ENCODE measurements at places on chromosomes 2 and 18. TPM values are rescaled to one million over a fixed set of nuclear protein-coding genes. Genes with fewer than 3 reads are reported as not detected.

DNA sequence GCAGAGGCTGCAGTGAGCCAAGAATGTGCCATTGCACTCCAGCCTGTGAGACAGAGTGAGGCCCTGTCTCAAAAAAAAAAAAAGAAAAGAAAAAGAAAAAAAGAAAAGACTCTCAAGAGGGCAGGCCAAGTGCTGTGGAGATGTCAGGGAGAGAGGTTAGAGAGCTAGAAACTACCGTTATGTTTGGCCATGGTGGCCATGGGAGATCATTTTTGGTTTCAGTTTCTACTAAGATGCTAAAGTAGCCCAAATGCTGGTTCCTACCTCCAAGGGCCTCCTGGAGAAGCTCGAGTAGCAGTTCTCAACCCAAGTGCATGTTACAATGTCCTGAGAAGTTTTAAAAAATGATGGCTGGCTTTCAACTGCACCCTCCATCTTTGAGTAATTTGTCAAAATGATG is 47.4 kb upstream of the TCF4 start:
- no peak for DNase-seq
- no peaks in the 10 kb centered on the region for H3K4me1 ChIP-seq
- H3K27ac ChIP-seq, result no peak overlapping the region
- H3K4me3 ChIP-seq, result no peak overlapping the region
- peaks cover under 1% of the 10 kb centered on the region for H3K27me3 ChIP-seq
- H3K36me3 ChIP-seq, result no peaks in the 10 kb centered on the region

DNA sequence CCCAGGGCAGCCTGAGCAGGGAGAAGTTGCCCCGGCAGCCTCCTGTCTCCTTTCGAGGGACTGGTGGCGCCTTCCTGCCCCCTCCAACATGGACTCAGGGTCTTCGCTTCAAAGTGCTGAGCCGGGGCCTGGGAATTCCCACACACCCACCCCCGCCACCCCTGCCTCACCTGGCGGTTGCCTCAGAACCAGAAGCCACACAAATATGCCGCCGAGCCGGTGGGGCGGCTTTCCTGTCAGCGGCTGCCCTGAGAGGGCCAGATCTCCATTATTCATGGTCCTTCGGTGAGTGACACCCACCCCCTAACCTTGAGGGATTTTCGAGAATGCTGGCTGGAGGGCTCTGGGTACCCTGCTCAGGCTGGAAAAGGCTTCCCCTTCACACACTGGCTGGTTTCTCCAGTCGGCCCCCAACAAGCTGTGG is 71.7 kb downstream of the SMAD7 start:
- peaks cover 2% of the 10 kb centered on the region for H3K27me3 ChIP-seq
- H3K36me3 ChIP-seq, result no peaks in the 10 kb centered on the region
- no peak overlapping the region for H3K27ac ChIP-seq

DNA sequence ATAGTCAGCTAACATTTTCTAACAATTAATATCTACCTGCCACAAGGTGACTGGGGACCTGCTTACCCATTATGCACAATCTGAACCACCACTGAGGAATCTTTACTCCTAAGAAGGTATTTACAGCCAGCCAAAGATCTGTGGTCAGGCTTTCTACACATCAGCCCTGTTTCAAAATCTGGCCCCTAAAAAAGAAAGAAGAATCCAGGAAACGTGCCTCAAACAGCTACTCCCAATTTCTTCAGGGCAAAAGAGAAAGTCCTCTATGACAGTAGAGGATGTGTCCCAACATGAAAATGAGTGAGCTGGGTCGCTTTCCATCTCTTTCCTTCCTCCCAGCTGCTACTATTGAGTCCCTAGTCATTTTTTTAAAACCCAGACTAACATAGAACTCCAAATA is 79.5 kb downstream of the EPB41L3 start:
- no peak overlapping the region for H3K27ac ChIP-seq
- DNase-seq, result no peak
- no peak overlapping the region for H3K4me3 ChIP-seq
- H3K36me3 ChIP-seq, result no peaks in the 10 kb centered on the region
- peaks cover 1% of the 10 kb centered on the region for H3K27me3 ChIP-seq
- peaks cover 28% of the 10 kb centered on the region for H3K4me1 ChIP-seq

DNA sequence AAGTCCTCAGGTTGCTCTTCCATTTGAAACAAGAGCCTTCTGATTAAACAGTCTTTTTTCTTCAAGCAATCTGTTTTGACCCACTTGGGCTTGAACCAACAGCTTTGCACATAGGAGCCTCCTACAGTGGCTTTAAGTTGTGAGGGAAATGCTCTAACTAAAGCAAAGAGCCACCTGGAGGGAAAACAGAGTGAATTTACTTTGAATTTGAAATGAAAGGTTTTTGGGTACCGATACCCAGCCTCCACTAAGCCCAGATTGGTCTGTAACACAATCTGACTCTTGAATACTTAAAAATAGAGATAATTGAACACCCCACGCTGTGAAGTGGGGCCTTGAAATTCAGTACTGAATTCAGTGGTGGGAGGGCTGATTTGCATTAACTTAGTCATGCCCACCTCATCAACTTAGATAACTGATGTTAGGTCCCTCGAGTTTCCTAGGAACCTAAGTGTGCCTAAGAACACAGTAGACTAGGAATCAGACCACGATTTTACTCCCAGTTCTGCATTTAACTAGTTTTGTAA is 56.3 kb upstream of the ACVR1C start:
- H3K36me3 ChIP-seq, result no peaks in the 10 kb centered on the region
- no peaks in the 10 kb centered on the region for H3K4me1 ChIP-seq
- H3K27me3 ChIP-seq, result peaks cover 3% of the 10 kb centered on the region
- H3K27ac ChIP-seq, result no peak overlapping the region
- no peak for DNase-seq

DNA sequence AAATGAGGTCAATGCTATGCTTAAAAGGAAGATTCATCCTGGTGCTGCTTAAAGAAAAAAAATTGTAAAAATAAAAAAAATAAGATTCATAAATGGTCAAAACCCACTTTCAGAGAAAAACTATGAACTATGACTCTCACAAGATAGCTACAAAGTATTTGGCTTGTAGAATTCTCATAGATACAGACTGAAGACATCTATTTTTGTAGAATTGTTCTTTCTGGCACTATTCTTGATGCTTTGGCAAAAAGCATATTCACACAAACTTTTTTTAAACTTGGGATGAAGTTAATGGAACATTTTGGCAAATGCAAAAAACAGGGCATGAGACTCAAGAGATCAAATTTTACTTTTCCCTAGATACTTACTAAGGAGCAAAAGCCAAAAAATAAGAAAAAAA is 12.5 kb upstream of the ANKRD29 start:
- peaks cover 2% of the 10 kb centered on the region for H3K4me1 ChIP-seq
- DNase-seq, result no peak
- no peak overlapping the region for H3K27ac ChIP-seq
- no peak overlapping the region for H3K4me3 ChIP-seq

DNA sequence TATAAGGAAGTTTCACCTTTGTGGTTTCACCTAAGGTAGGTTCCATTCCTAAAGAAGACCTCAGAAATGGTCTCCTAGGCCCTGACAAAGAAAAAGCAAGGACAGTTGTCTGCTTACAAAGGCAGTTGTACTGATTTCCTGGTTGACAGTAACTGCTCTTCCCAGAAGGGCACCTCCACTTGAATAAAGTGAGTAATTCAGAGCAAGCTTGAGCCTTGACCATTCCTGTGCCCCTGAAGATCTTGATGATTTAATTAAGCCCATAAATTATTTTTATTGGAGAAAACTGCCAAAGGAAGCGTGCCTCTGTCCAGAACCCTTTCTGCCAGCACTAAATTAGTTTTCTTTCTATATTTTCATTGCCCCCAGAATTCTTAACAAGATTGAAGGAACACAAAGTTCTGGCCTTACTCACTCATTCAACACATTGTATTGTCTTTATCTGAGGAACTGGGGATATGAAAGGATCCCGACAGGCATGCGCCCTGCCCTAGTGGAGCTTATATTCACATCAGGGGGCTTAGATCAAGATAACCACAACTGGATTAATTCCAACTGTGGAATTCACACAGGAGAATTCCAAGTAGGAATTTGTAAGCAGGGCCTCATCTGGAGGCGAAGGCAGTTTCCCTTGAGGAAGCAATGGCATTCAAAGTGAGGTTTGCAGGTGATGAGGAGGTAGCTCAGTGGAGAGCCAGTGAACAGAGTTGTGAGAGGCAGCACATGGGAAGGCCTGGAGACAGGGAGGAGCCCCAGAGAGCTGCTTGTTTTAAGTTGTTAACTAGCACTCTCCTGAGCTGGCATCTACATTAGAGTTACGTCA is 21.2 kb downstream of the PTRHD1 start:
- H3K4me3 ChIP-seq, result peak overlapping the region; percentile 42
- no peak for DNase-seq
- H3K36me3 ChIP-seq, result peaks cover 8% of the 10 kb centered on the region
- H3K4me1 ChIP-seq, result peaks cover 21% of the 10 kb centered on the region

DNA sequence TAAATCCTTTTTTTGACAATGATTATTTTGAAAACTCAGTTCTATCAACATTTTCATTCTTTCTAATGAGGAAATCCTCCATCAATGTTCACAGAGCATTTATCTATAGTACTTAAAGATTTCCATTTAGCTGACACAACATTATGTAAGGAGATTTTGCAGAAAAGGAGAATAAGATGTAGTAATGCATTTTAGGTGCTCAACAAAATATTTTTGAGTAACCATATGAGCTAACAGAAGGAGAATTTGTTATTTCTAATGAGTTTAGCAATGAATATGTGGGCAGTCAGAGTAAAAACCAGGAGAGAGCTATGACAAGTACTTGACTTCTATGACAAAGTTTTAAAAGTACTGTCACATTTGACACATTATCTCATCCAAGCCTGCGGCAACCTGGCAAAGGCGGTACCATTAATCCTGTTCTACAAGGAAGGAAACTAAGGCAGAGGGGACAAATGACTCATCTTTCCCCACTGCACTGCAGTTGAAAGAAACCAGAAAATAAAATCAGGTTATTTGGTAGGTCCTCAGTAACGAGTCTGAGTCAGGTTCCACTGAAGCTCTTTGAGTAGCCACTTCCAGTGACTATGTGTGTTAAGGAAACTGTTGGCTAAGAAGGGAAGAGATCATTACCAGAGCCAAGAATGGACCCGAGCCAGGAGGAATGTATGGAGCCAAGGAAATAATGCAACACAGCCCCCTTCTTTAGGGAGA is 134.1 kb upstream of the ITGB6 start:
- H3K4me1 ChIP-seq, result peaks cover 70% of the 10 kb centered on the region
- DNase-seq, result no peak
- H3K27me3 ChIP-seq, result peaks cover 5% of the 10 kb centered on the region
- H3K27ac ChIP-seq, result peak overlapping the region; percentile 58
- peaks cover 3% of the 10 kb centered on the region for H3K36me3 ChIP-seq

DNA sequence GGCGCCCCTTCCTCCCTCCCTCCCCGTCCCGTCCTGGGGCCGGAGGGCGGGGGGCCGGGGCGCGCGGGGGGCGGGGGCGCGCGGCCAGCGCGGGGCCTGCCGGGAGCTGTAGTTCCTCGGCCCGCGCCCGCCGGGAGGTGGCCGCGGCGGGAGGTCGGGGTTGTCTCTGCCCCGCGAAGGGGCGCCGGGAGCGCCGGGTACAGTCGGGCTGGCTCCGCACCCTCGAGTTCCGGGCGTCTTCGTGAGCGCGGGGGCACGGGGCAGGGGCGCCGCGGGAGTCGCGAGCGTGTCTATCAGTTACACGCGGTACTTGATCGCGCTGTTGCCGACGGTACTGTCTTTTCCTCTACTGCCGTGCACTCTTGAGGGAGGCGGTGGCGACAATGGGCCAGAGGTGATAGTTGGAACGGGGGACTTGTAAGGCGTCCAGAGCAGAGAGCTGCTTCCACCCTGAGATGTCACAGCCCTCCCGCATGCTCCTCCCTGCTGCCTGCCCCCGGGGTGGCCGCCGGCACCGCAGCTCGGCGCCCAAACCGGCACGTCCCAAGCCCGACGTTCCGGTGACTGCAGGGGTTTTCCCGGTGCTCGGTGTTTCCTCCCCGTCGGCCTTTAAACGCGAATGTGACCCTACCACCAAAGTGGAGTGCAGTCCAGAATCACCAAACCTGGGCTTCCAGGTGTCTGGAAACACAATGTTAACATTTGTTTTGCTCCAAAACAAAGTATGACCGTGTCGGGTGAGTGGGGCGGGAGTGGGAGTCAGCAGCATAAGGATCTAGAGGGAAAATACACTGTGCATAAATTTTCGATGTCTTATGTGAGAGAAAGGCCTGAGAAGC is at the start of gene PRKD3:
PRKD3 (minus strand) TSS at position 48 of the 839 bp plus-strand sequence. CDS start 8,309 bp downstream, outside the sequence.
- H3K27ac ChIP-seq, result peak within 1 kb of the TSS; percentile 96
- peaks cover 5% of the 10 kb centered on the region for H3K27me3 ChIP-seq
- H3K4me1 ChIP-seq, result peaks cover 26% of the 10 kb centered on the region

- no peak overlapping the region for H3K27ac ChIP-seq
- DNase-seq, result no peak
- H3K27me3 ChIP-seq, result no peaks in the 10 kb centered on the region
- peaks cover 25% of the 10 kb centered on the region for H3K36me3 ChIP-seq
These were observed 41.0 kb downstream of the TMEM87B start for GRCh38 chr2:112096098-112096497.

DNA sequence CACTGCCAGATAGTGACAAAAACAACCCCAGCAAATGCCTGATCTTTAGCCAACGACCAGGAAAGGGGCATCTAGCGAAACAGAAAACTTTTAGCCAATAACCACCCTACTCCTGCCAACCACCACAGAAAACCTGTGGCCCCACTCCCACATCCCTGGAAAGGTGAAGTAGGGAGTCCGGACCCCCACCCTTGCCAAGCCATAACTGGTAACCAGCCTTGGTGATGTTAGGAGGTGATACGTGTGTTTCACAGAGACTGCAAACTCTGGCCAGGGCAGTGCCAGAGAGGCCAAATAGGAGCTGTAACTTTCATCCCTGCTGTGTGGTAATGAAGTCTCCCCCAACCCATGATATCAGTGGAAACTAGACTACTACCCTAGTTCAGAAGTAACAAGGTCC is 27.6 kb downstream of the SCTR start:
- H3K27me3 ChIP-seq, result peaks cover 2% of the 10 kb centered on the region
- H3K27ac ChIP-seq, result no peak overlapping the region
- peaks cover 4% of the 10 kb centered on the region for H3K36me3 ChIP-seq
- peaks cover 13% of the 10 kb centered on the region for H3K4me1 ChIP-seq

DNA sequence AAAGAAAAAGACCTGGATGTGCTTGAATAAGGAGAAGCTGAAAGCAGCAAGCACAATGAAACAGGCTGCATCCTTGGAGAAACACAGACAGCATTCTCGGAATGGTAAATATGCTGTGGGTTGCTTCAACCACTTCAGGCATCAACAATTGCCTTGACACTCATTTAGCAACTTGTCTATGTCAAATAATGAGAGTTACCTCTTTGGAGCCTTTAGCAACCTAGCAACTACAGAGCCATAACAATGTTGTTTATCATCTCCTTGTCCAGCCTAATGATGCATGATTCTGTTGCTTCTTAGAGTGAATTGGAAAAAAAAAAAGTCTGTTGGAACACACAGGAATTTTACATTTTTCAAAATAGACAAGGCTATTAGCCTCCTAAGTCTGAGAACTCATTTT is 410.6 kb downstream of the PIK3C3 start:
- no peaks in the 10 kb centered on the region for H3K36me3 ChIP-seq
- peaks cover 2% of the 10 kb centered on the region for H3K27me3 ChIP-seq
- no peak overlapping the region for H3K27ac ChIP-seq
- H3K4me1 ChIP-seq, result no peaks in the 10 kb centered on the region

- DNase-seq, result no peak
- H3K4me1 ChIP-seq, result peaks cover 26% of the 10 kb centered on the region
- peak overlapping the region; percentile 9 for H3K4me3 ChIP-seq
- H3K27me3 ChIP-seq, result peaks cover 16% of the 10 kb centered on the region
- H3K27ac ChIP-seq, result no peak overlapping the region
These were observed 3.8 kb downstream of the SLC1A4 start for GRCh38 chr2:64992990-64993389.

Gene EN1
- 0.87 TPM for total RNA-seq

Gene PROKR1
- 0.38 TPM for total RNA-seq

Gene SAG
- not detected for total RNA-seq

Gene ST3GAL5
- total RNA-seq, result 49.8 TPM

Gene IHH
- not detected for total RNA-seq

Gene ERICH2
- 1.6 TPM for total RNA-seq

Gene SERPINB7
- not detected for total RNA-seq

Gene ATP6V1B1
- total RNA-seq, result not detected

Gene ZNF516
- 83.2 TPM for total RNA-seq

All from endothelial cell (in vitro differentiated cells).